ENCODE measurements at places on chromosomes 5 and 9.

GRCh38 chr9:68895741-68896478 lies 118.0 kb downstream of the PRKACG start:
- no peak for DNase-seq

- no peak for DNase-seq
Observed at GRCh38 chr5:34675857-34676256, 19.7 kb downstream of the RAI14 start.

DNA sequence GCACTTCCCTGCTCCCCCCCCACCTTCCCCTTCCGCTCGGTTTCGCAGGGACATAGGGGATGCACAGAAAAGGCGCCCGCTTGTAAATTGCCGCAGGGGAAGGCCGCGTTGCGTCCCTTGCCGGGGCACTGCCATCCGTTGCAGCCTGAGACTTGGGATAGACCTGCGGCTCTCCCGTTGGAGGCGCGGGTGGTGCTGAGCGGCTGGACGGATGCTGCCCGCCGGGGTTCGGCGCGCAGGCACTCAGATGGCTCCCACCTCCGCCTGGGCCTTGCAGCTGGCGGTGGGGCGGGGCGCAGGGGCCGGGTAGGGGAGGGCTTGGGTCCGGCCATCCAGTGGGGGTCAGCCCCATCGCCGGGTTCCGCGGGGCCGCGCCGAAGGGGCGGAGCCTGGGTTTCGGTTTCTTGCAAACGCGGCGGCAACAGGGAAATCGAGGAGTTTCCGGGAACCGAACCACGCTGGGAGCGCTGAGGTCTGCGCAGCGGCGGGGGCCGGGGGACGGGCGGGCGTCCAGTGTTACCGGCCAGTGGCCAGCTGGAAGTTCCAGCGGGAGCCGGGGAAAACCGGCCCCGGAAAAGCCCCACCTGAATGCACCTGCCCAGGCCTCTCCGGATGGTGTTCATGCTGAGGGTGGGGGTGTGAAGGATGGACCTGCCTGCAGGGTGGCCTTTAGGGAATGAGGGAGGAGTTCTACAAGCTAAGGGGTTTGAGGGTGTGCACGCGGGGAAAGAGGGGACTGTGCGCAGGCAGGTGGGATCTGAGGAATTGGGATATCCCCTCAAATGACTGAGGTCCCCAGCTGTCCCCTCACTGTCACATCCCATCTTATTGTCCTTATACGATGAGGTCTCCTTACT lies 6.3 kb upstream of the IRF1 start:
- DNase-seq, result no peak

DNA sequence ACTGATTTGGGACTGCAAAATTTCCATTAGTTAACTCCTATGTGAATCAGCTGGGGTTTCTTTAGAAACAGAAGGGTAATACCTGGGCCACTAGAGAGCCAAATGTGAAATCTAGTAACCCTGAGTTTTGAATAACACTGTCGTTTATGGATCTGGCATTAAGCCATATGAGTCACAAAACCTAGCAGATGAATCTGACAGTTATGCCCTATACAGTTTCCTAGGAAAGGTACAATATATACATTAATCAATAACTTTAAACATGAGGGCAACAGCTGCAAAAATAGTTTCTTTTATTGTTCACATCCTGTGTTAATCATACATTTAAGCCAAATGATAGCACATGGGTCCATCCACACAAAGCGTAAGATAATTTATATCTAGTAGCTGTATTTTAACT lies 56.9 kb downstream of the PAM start:
- no peak for DNase-seq

GRCh38 chr9:6305954-6306563 lies 22.1 kb upstream of the TPD52L3 start:
- DNase-seq, result peak; percentile 6

- DNase-seq, result no peak
Observed at GRCh38 chr9:126428534-126429175, 102.0 kb downstream of the MVB12B start.

GRCh38 chr5:116756531-116756930 lies 181.9 kb upstream of the SEMA6A start:
- DNase-seq, result no peak

DNA sequence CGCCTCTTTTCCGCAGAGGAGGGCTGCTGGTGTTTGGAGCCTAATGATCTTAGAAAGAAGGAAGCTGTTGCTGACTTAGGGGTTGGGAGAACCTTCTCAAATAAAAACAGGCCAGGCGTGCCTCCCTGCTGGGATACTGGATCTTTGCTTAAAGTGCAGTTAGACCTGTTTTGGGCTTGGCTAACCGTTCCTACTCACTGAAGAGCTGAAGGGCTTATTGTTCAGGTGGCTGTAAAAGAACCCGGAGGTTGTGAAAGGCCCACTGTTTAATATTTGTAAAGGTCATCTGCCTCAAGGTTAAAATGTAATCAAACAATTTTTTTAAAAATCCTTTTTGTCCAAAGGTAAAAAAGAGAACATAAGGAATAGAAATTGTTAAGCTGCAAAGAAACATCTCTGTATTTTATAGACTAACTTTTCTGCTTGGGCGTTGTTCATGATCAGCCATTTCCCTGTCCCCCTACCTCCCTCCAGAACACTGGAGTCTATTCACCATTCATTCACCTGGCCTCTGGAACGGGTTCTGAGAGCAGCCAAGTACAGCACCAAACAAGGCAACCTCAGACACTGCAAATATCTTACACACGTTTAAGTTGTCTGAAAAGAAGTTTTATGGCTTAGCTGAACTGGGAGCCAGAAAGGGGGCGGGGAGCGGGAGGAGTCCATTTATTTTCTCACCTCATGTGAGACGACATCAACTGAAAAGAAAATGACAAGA lies 18.6 kb upstream of the MTMR12 start:
- DNase-seq, result no peak

Data from NCI-H2107 (cell line).